ENCODE measurements at places on chromosomes 5 and 9.

- no peaks in the 10 kb centered on the region for H3K36me3 ChIP-seq
- no peak overlapping the region for H3K4me3 ChIP-seq
- H3K27ac ChIP-seq, result no peak overlapping the region
- H3K4me1 ChIP-seq, result no peaks in the 10 kb centered on the region
- DNase-seq, result no peak
- H3K27me3 ChIP-seq, result no peaks in the 10 kb centered on the region
These were observed 127.8 kb upstream of the RAPGEF1 start for GRCh38 chr9:131867611-131868192.

DNA sequence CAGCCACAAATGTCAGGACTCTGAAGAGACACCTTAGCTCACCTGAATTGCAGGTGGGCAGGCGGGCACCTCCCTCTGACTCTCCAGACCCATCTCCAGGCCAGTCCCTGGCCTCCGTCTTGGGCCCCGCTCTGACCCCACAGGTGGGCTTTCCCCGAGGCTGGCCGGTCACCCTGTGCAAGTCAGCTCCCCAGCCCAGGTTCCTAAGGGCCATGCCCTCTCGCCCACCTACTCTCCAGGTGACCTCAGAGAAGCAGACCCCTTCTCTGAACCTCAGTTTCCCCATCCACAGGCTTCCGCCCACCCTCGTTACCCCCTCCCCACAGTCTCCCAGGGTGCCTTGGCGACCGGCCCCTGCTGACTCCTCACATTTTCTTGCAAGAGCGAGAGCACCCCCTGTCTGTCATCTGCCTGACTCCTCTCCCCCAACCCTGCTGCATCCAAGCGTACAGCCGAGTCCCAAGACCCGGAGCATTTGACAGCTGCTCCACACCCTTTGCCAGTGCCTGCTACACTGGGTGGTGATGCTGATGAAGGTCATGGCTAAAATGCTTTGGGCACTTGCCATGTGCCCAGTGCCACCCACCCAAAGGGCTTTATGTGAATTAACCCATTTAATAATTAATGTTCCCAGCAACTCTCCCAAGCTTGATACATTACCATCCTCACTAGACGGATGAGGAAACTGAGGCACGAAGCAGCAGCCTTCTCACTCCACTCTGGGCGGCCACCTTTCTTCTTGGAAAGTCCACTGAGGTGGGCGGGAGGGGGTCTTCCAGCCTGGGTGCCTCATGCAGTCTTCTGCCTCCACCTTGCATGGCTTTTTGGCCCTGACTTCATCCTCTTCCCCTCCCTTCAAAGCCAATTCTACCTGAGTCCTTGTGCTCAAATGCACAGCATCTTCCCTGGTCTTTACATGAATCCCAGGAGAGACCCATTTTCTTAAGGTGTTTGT lies 51.1 kb upstream of the ORM1 start:
- DNase-seq, result peak; percentile 57
- peaks cover 3% of the 10 kb centered on the region for H3K4me1 ChIP-seq
- H3K27me3 ChIP-seq, result no peaks in the 10 kb centered on the region
- no peaks in the 10 kb centered on the region for H3K36me3 ChIP-seq
- no peak overlapping the region for H3K27ac ChIP-seq

DNA sequence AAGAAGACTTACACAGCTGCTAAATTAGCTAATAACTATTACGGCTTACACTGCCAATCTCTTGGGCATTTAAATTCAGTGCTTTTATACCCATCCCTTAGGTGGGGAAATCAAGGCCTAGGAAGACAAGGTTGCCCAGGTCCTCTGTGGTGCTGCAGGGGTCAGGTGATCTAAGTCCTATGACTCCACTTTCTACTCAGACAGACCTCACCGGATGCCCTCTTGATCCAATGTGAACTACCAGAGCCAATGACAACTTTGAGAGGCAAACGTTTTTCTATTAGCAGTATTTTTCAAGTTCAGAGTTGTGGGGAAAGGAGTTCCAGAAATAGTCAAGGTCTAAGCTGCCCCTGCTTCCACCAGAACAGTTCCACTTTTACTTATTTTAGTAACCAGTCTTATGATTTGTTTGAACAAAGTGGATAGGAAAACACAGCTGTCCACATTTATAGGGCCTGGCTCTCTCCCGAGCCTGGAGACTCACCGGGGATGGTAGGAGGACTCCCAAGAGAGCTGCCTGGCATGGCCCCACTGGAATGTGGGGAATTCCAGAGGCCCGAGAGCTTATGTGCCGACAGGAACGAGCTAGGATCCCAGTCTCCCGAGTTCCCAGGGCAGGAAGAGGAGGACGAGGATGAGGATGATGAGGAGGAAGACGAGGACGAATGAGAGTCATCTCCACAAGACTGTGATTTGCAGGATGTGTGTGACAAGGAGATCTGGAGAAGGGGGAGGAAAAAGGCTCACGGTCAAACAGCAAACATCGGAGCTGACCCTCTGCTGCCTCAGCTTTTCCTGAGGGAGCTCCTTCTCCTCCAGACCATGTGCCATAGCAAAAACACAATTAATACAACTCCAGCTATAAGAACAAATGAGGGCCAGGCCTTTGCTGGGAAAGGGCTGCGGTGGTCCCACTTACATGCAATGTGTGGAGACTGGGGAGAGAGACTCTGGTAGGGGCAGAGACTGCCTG lies 16.7 kb downstream of the FAM193B start:
- H3K36me3 ChIP-seq, result peaks cover 17% of the 10 kb centered on the region
- H3K27me3 ChIP-seq, result no peaks in the 10 kb centered on the region
- H3K4me3 ChIP-seq, result no peak overlapping the region
- H3K27ac ChIP-seq, result peak overlapping the region; percentile 80
- peak; percentile 64 for DNase-seq

DNA sequence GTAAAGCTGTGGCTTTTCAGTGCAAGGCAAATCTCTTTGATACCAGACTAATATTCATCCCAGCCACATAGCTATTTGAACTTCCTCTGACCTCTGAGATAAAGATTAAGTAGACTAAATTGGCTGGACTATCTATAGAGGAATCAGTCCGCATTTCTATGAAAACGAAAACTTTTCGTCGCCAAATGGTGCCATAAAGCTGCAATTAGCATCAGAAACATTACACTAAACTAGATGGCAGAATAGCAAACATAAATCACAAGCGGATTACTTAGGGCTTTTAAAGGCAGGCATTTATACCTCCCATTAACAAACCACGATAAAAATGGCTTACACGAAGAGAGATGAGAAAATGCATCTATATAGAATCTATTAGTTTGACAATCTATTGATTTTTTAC lies 1009.7 kb upstream of the CDH6 start:
- no peak for DNase-seq
- no peaks in the 10 kb centered on the region for H3K36me3 ChIP-seq
- no peak overlapping the region for H3K4me3 ChIP-seq
- H3K27me3 ChIP-seq, result no peaks in the 10 kb centered on the region
- no peaks in the 10 kb centered on the region for H3K4me1 ChIP-seq

DNA sequence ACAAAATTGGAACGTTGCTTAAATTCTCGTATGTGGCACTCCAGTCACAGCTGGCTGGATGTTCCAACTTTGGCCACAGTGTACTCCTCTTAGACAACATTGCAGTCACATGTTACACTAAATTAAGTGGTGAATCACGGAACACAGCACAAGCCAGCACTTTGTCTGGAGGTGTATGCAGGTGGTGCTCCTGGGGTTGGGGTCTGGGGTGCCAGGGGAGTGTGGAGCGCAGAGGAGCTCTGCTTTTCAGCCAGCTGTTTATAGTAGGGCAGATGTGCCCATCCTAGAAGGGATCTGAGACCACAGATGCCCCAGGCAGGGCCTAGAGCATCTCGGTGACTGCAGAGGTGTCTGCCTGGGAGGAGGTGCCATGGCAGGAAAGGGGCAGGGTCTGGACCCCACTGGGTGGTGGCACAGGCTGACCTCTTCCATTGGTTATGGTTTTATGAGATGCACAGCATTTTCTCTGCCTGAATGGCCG lies 82.6 kb downstream of the WNK2 start:
- no peak overlapping the region for H3K27ac ChIP-seq
- no peak overlapping the region for H3K4me3 ChIP-seq
- H3K4me1 ChIP-seq, result peaks cover 29% of the 10 kb centered on the region
- H3K36me3 ChIP-seq, result no peaks in the 10 kb centered on the region

GRCh38 chr5:66724349-66725139 lies 128.4 kb downstream of the MAST4 start:
- no peaks in the 10 kb centered on the region for H3K4me1 ChIP-seq
- DNase-seq, result no peak
- H3K4me3 ChIP-seq, result no peak overlapping the region
- no peak overlapping the region for H3K27ac ChIP-seq

- H3K27ac ChIP-seq, result no peak overlapping the region
- no peaks in the 10 kb centered on the region for H3K36me3 ChIP-seq
- no peak for DNase-seq
- H3K4me3 ChIP-seq, result no peak overlapping the region
- no peaks in the 10 kb centered on the region for H3K4me1 ChIP-seq
These were observed 44.7 kb upstream of the VCAN start for GRCh38 chr5:83426855-83427254.

All from gastrocnemius medialis (tissue), 4 donors.